ENCODE measurements at places on chromosomes 5 and 9.

DNA sequence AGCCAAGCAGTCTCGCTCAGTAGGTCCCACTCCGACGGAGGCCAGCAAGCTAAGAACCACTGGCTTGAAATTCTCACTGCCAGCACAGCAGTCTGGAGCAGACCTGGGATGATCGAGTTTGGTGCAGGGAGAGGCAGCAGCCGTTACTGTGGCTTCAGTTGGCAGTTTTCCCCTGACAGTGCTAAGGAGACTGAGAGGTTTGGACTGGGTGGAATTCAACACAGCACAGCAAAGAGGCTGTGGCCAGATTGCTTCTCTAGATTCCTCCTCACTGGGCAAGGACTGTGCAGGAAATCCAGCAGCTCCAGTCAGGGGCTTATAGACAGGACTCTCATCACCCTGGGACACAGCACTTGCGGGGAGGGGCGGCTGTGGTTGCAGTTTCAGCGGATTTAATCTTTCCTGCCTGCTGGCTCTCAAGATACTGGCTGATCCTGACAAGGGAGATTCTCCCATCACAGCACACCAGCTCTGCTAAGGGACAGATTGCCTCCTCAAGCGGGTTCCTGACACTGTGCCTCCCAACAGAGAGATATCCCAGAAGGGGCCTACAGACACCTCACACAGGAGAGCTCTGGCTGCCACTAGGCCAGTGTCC, 122.1 kb downstream of the YIPF5 start:
- DNase-seq = no peak

DNA sequence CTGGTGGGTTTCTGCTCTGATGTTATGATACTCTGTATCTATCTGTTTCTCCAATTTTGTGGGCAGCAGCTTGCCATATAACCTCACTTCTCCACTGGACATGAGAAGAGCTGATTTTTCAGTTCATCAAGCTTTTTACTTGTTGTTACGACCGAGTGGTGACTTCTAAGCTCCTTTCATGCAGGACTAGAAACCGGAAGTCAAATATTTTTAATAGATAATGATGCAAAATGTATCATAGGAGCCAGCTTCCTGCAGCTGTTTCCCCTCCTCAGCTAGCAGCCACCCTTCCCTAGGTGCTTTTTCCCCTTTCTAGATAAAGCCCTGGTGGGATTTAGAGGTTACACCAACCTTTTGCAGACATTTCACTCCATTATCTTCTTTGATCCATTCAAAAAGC, 17.0 kb upstream of the ADAM19 start:
- DNase-seq = no peak

DNA sequence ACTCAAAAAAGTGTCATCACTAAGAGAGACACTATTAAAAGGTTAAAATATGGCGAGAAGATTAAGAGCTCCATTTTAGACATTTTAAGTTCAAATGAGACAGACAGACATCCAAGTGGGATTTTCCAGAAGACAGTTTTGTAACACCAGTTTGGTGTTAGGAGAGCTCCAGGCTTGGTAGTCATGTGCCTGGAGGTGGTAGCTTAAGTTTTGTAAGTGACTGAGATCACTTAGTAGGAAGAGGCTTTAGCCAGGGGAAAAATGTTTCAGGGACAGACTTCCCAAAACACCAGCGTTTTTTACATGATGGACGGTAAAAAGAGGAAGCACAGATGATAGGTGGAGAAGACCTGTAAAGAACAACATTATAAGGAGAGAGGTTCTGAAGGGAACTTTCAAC, 150.3 kb downstream of the GIN1 start:
- no peak for DNase-seq

DNA sequence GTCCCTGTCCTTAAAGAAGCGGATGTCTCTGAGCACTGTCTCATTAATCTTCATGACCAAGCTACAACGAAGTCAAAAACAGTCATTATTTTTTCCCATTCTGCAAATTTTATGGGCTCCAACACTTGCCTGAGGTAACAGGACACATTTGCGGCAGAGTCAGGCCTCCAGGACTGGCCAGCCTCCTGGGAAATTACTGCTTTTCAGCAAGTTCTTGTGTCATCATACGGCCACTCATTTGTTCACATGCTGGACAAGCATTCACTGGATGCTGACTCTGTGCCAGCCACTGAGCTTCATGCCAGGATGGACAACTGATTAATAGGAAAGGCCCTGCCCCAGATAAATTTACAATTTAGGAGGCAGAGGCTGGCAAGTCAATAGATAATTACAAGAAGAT, 305.7 kb downstream of the ACTL7B start:
- DNase-seq = no peak

DNA sequence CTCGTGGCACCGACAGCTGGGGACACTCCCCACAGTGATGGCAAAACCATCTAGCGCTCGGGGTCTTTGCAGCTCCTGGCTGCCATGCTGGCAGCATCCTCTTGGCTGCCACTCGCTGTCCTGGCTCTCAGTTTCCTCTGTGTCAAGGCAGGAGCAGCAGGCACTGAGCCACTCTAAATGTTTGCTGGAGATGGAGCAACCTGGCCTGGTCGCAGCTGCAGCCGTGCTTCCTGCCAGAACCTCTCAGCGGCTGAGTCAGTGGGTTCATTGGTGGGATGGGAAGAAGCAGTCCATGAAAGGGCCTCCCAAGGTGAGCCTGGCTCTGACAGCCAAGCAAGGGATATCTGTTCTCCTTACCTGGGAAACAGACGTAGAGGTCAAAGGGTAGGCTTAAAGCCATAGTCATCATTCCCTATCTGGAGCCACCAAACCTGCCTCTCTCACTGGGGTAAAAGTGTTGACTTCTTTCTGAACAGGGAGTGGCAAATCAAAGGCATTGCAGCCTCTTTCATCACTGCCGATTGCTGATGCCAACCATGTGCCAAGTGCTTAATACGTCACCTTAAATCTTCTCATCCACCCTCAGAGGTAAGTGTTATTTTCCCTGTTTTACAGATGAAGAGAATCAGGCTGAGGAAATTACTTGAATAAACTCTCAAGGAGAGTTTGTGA, 304.8 kb upstream of the ZNF462 start:
- no peak for DNase-seq

GRCh38 chr5:62374090-62374489, 29.6 kb downstream of the DIMT1 start:
- no peak for DNase-seq

DNA sequence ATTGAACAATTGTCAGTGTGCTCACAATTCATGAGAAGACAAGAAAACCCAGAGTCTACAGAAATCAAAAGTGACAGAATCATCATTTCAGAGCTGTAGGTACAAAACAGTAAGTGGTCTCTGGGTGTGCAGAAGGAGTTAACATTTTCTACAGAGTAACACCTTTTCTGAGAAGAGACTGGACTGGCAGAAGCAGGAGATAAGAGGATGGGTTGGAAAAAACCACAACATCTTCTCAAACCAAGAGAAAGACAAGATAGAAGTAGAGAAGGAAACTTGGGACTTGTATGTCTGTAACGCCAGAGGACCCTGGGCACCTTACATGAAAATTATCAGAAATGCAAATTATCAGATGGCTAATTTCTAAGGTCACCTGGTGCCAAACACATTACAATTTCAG, 82.6 kb downstream of the ARL15 start:
- no peak for DNase-seq

GRCh38 chr5:168796593-168797580, 217.7 kb upstream of the PANK3 start:
- no peak for DNase-seq

- no peak for DNase-seq
Observed at GRCh38 chr5:168681556-168682183, 102.5 kb upstream of the PANK3 start.

GRCh38 chr9:15154677-15155076, 152.3 kb downstream of the TTC39B start:
- no peak for DNase-seq

DNA sequence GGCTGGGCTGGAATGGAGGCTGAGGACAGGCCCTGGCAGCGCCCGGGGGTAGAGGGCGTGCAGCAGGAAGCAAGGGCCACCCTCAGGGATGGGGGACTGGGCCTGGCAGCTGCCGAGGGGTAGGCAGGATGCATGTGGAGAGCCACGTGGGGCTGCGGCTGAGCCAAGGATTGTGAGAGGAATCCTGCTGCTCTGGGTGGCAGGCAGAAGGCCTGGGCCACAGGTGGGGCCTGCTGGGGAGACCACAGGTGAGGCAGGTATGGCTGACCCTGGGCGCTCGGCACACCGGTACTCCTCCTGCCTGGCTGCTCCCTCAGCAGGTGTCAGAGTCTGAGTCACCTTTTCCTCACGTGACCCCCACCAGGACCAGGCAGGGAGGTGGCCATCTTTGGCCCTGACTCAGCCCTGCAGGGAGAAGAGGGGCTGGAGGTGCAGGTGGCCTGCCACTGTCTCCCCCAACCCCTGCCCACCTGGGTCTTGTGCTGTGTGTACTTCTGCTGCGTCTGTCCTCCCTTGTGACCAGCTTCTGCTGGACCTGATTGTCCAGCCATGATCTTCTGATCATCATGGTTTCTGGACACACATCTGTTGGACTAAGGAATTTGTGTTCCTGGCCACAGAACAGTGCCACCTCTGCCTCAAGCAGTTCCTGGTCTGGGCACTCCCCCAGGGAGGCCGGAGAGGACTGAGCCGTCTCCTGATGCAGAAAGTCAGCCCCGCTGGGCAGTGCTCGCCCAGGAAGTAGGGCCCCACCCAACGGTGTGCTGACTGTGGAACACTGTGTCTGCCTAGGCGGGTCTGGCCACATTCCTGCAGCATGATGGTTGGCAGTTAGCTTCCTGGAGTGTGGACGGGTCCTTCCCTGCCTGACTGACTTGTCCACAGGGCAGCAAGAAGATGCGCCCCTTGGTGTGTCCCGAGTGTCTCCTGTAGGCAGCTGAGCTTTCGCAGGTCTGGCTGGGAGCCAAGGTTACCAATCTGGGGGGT, 6.4 kb downstream of the ARRDC1 start:
- no peak for DNase-seq

DNA sequence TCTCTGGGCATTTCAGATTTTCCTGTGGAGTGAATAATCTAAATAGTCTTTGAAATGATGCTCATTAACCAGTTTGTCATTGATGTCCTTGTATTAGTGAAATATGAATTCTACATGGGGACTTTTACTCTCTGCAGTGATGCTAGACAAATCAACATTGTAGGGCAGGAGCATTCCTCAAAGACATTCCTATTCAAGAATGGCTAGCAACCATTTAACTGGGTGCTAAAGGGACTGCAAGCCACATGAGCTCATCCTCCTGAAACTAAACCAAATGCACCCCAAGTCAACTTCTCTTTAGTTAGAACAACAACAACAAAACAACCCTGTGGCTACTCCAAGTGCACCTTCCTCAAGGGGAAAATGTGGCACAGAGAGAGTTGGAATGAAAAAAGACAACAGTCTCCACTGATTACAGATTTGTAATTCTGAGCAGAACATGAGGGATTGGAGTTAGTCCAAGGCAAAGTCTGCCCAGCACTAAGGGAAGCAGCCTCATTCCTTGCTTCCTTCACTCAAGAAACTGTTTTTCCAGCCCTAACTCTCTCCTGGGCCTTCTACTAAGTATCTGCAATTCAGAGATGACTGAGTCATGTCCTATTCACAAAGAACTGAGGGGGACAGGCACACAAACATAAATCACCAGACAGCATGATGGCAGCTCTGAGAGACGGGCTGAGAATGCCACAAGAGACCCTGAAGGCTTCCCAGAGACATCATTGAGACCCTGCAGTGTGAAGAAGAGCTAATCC, 82.0 kb upstream of the WWC1 start:
- no peak for DNase-seq

DNA sequence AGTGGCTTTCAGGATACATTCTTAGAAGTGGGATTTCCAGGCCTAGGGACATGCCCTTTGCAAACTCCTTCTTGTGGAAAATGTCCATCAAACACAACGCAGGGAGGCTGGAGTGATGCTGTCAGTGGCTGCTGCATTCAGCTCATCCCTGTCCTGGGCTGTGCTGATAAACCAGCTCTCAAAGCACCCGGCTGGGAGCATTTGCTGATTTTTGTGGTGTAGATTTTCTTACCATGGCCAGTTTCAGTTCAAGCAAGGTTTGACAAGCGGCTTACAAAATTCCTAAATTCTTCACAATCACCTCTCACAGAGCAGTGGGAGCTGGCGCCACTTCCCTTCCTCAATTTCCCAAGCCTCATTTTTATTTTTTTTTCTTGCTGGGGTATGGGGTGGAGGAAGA, 28.2 kb downstream of the FAM163B start:
- DNase-seq = no peak

DNA sequence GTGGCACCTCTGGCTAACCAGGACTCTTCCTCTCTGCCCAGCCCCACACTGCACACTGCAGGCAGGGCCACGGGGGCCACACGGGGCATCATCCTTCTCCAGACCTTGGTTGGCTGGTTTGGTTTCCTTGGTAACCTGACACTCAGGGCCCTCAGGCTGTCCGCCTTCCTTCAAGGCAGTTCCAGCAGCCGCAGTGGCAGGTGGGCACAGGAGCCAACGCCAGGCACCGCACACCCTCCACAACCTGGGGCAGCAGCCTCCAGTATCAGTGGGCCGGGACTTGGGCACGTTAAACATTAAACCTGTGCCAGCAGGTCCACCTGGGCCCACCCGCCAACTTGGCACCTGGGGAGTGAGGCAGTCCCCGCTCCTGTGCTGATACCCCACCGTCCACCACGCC, 1.9 kb downstream of the NPDC1 start:
- DNase-seq = no peak

GRCh38 chr5:171579976-171580411, 160.5 kb downstream of the FGF18 start:
- no peak for DNase-seq

DNA sequence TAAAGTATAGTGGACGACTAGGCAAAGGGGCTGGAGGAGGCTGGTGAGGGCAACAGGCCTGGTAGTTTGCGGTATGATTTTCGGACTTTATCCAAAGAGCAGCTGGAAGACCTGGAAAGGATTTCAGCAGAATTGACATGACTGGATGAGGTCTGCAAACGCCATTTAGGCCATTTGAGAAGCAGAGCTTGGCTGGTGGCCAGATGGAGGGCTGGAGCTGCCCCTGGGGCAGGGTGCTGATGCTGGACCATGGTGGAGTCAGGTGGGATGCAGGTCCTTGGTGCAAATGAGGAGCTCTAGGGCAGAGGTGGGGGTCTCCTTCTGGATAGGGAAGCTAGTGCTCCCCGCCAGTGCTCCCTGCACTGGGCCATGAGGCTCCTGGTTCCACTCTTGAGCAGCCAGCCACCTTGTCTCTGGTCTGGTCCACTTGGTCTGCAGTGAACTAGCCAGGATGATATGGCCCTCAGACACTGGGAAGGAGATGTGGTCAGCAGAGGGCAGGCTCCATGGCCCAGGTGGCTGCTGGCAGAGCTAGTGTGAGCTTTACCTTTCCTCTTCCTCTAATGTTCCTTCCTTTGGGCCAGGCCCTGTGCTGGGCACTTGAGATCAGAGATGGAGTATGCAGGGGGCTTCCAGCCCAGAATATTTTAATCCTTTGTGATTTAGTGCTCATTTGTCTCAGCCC, 31.4 kb downstream of the COL27A1 start:
- no peak for DNase-seq

GRCh38 chr9:22405869-22406659, 40.6 kb upstream of the DMRTA1 start:
- no peak for DNase-seq
